Activated T-helper 1 cell treated with Interleukin-2 at 50 U/mL for 16 hours (primary cell): ENCODE measurements at places on chromosomes 6 and 20.

GRCh38 chr20:58000861-58001260 is 227.6 kb downstream of the ANKRD60 start:
- no peak for DNase-seq

GRCh38 chr6:123480986-123481385 is 155.8 kb downstream of the TRDN start:
- DNase-seq, result no peak

DNA sequence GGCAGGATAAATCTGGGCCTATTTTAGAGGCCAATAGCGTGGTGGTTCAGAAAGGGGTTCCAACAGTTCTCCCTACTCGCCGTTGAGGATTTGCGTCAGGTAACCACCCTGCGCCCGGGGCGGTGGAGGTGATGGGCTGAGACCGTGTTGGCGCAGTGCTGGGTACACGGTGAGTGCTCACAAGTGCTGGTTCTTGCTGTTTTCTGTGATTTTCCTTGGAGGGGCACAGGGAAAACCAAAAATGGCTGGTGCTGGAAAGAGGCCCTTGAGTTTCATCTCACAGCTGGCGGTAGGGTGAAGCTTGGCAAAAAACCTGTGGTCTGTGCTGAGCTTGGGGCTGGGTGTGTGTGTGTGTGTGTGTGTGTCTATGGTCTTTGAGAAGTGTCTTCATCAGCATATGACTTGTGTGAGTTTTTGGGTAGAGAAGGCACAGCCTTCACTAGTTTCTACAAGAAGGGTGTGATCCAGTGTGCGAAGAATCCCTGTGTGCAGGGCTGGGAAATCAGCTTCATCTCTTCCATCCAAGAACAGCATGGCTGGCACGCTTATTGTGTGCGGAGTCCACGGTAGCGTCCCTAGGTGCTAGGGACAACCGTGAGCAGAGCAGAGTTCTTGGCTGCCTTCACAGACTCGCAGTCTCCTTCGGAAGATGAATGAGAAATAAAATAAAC is 35.3 kb upstream of the SCRT2 start:
- no peak for DNase-seq

- DNase-seq, result no peak
These were observed 271.0 kb upstream of the HSF2 start for GRCh38 chr6:122128445-122128844.

- no peak for DNase-seq
These were observed 37.8 kb downstream of the CPXM1 start for GRCh38 chr20:2762578-2763131.

- DNase-seq, result no peak
These were observed 188.2 kb upstream of the QKI start for GRCh38 chr6:163226181-163226835.

DNA sequence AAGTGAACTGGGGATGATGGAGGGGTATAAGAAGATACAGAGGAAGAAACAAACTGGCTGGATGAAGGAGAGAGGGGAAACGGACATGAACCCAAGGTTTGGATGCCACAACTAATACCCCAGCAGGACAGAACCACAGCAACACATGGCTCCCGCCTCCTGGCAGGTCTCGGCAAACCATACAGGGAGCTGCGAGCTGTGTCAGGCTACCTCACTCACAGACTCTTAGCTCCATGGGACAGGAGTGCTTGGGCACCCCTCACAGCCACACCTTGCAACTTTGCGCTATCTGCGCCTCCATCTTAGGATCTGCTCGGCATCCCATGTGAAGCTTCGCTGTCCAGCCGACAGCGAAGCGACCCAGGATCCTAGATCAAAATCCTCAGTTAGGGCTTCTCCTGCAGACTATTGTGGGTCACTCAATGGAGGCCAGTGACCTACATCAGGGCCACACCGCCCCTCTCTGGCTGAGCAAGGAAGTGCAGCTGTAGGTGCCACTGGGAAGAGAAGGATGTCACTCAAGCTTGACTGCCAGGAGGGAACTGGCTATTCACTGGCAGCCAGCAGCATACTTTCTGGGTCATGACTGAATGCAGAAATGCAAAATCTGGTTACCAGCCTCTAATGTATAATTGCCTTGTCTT is 174.4 kb upstream of the RIN2 start:
- DNase-seq, result no peak

DNA sequence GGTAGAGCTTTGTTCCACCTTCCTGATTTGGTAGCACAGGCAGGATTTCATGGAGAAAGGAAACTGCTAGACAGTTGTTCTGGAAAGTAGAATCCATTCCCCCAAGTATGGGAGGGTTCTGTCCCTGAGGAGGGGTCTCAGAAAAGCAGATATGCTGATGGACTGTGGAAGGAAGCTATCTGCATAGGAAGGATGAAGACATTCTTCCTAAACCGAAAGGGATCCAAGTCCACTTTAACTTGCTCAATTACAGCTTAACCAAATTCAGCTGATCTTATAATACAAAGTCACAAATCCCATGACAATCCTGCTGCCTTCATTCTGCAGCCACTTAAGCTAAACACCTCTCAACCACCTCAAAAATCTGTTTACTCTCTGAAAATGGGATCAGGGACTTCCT is 2.6 kb downstream of the MAN1A1 start:
- no peak for DNase-seq

DNA sequence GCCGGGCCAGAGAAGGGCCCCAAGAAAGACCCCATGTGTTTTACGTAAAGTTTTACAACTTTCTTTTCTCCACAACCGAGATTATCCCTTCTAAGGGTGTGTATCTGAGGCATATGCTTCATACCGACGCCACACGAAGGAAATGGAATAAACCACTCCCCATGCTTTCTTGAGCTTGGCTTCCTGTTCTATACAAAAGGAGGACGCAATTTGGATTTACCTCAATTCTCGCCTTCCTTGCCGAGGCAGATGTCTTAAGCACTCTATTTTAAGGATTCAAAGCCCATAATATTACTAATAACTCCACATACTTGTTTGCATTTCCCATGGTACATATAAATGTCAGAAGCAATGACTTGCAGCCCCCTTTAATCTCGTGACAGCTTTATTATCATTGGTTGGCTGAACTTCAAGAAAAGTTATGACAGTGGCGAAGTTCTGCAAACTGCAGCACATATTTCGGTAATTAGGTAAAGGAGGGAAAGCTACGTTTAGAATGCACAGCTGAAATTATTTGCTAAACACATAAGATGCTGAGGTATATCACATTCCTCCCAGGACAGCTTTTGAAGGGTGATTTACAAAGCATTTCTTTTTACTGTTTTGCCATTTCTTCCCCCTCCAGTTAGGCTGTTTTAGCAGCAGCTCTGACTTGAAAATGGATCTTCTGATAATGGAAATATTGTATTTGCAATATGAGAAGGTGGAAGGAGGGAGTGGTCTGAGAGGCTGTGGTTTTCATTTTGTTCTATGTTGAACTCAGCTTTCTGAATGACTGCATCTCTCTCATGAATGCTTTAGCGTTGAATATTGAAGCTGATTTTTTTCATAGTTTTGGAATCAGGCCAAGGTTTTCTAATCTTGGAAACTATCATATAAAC is 330.5 kb downstream of the EPHA7 start:
- DNase-seq, result no peak

- DNase-seq, result no peak
These were observed 962.7 kb downstream of the GRIK2 start for GRCh38 chr6:102356170-102356569.

GRCh38 chr20:36197271-36197670 is 39.0 kb upstream of the AAR2 start:
- no peak for DNase-seq

GRCh38 chr6:38571721-38572120 is 68.0 kb downstream of the BTBD9 start:
- DNase-seq, result no peak

DNA sequence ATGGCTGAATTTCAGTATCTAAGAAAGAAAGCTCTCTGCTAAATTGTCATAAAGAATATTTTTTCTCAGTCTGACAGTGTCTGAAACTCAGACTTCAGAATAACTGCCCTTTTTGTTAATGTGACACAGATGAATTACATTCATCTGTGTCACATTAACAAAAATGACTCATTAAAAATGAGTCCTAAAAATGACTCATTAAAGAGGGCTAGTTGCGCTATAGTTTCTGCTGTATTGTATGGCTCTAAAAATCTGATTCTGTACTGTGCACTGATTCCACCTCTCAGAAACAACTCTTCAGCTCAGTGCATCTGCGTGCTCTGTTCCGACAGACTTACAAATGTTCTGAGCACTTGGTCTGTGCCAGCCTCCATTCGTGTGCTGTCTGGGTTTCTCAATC is 15.0 kb downstream of the RNF114 start:
- DNase-seq, result no peak

DNA sequence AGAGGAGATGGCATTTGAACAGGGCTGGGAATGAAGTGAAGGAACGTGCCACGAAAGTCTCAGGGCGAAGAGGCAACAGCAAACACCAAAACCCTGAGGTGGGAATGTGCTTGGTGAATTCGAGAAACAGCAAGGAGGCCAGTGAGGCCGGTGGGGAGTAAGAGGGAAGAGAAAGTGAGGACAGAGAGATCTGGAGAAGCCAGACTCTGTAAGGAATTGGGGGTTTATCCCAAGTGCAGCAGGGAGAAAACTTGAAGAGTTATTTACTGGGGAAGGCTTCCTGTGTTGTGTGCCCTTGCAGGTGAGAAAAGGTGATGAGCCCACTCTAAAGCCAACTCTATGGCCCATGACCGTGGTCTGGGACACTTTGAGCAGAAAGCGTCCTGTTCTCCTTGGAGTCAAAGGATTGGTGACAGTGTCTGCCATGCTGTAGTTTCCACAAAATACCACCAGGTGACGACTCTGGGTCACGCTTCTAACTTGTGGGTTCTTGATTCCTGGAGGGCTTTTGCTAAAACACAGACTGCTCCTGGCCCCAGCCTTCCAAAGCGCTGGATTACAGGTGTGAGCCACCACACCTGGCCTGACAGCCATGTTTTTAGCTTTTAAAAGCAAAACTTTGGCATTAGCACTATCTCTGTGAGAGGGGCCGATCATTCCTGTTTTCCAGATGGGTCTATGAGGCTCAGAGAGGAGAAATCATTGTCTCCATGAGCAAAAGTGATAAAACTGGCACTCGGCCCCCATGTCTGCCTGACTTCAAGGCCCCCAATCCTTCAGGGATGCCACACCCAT is 18.0 kb upstream of the CSNK2A1 start:
- DNase-seq, result no peak

DNA sequence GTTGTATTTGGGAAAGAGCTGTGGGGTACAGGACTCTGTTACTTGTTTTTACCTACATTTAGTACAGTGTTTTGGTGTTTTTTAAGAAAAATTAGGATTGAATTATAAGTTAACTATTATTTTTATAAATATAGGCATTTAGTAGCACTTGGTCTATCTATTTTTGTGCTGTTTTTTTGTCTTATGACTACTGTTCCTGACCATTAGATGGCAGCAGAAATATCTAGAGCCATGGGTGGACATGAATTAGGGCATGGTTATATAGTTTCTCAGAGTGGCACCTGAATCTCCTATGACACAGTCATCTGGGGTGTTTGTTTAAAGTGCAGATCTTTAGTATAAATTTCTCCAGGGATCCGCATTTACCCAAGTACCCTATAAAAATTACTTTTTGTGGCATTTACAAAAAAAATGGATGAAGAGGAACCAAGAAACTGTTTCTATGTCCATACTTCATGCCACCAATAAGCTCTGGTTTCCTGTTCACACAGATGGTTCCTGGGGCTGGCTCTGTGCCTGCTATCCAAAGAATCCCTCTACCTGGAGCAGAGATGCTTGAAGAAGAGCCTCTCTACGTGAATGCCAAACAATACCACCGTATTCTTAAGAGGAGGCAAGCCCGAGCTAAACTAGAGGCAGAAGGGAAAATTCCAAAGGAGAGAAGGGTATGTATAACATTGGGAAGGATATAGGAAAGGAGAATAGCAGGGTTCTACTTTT is 19.8 kb downstream of the NFYA start:
- no peak for DNase-seq

GRCh38 chr20:33600981-33601380 is 61.1 kb upstream of the C20orf144 start:
- no peak for DNase-seq

DNA sequence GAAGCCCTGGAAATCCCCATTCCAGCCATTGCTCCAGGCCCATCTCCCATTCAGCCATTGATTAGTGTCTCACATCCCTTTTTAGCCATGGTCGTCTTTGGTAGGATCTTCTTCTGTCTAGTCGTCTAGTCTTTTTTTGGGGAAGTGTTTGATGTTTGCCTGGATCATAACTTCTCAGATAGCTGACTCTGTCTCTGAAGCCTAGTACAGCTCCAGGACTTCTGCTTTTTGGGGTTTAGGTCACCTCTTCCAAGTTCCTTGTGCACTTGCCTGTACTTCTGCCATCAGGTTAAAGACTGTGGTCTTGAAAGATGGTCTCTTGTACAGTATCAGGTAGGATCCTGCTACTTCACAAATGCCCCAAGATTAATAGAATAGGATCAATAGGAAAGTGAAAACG is 553.5 kb downstream of the PKHD1 start:
- no peak for DNase-seq

DNA sequence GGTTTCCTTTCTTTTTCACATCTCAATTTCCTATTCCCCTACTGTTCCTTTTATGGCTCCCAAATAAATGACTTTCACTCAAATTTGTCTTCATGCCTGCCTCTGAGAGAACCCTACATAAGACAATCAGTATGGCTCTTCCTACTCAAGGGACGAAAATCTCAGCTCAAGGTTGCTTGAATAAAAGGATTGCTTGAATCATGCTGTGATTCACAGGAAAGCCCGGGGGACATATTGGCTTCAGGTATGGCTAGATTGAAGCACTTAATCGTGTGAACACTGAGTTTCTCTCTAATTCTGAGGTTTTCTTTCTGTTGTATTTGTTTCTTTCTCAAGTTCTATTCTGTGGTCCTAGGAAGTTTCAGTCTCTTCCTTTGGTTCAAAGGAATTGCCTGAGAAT is 140.3 kb upstream of the SULF2 start:
- no peak for DNase-seq

- no peak for DNase-seq
These were observed 971 bp downstream of the NFKBIE start for GRCh38 chr6:44264154-44265006.

DNA sequence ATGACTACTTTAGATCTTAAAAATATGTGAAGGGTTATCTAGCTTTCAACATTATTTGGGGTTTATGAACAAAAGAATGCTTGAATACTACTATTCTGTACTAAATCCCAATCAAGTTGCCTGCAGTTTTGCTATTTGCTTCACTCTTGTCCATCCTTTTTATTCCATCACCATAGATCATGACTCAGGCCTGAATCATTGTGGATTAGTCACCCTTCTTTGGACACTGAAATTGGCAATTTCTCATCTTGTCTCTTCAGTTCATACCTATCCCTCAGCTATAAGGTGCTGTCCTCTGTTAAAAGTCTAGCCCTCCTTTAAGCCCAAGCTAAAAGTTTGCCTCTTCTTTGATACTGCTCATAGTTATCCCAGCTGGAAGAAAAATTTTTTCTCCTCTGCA is 199.1 kb downstream of the CENPW start:
- no peak for DNase-seq
